ENCODE measurements at places on chromosomes 16 and 17. TPM values are rescaled to one million over a fixed set of nuclear protein-coding genes. Genes with fewer than 3 reads are reported as not detected.

KIFC3 gene
- 77.4 TPM for total RNA-seq

CMTM1 gene
- total RNA-seq: 3.7 TPM

PLA2G10 gene
- not detected for total RNA-seq

PRSS27 gene
- total RNA-seq: 1.4 TPM

TRPV3 gene
- 1.3 TPM for total RNA-seq

CD300A gene
- not detected for total RNA-seq

SLX1A gene
- 40.2 TPM for total RNA-seq

RDM1 gene
- 0.77 TPM for total RNA-seq

ZNF423 gene
- total RNA-seq: not detected

SLC5A2 gene
- not detected for total RNA-seq

CES3 gene
- total RNA-seq: 0.96 TPM

CCL7 gene
- not detected for total RNA-seq

PRAC1 gene
- total RNA-seq: not detected

KCNJ12 gene
- 0.98 TPM for total RNA-seq

MYH13 gene
- 0.13 TPM for total RNA-seq

FAM171A2 gene
- 9.6 TPM for total RNA-seq

TMEM208 gene
- total RNA-seq: 32.0 TPM

TEFM gene
- 8.8 TPM for total RNA-seq

CMTR2 gene
- 42.8 TPM for total RNA-seq

HOXB7 gene
- total RNA-seq: 37.3 TPM

CHMP1A gene
- total RNA-seq: 107 TPM

SLC25A10 gene
- total RNA-seq: 37.3 TPM

DNAAF8 gene
- total RNA-seq: 0.06 TPM

RHBDL1 gene
- total RNA-seq: 0.80 TPM

PRR14 gene
- total RNA-seq: 9.3 TPM

CA4 gene
- not detected for total RNA-seq

ZP2 gene
- not detected for total RNA-seq

CCL23 gene
- not detected for total RNA-seq

AATK gene
- total RNA-seq: 0.06 TPM

SLC25A39 gene
- total RNA-seq: 113 TPM

KRT25 gene
- not detected for total RNA-seq

KRT40 gene
- total RNA-seq: not detected

ASPHD1 gene
- 8.9 TPM for total RNA-seq

BEAN1 gene
- 0.19 TPM for total RNA-seq

CD300LG gene
- total RNA-seq: not detected

CHD9NB gene
- total RNA-seq: 1.8 TPM

TBC1D3 gene
- not detected for total RNA-seq

AOC3 gene
- total RNA-seq: 0.17 TPM

CCL17 gene
- not detected for total RNA-seq

HNF1B gene
- total RNA-seq: not detected

WSCD1 gene
- total RNA-seq: 4.0 TPM

KCNG4 gene
- not detected for total RNA-seq

PIMREG gene
- 94.6 TPM for total RNA-seq

OMG gene
- 0.23 TPM for total RNA-seq

NPW gene
- total RNA-seq: 1.3 TPM

ST6GALNAC1 gene
- not detected for total RNA-seq

DDX52 gene
- total RNA-seq: 24.1 TPM

NPIPB8 gene
- 0.34 TPM for total RNA-seq

CSH2 gene
- total RNA-seq: not detected

LHX1 gene
- not detected for total RNA-seq

TPSD1 gene
- total RNA-seq: not detected

MARVELD3 gene
- not detected for total RNA-seq

All from LHCN-M2 (cell line).